ENCODE measurements at places on chromosomes 2 and 18.
A peak's percentile ranks its signal among the peaks of the same experiment; 100 is the strongest.

DNA sequence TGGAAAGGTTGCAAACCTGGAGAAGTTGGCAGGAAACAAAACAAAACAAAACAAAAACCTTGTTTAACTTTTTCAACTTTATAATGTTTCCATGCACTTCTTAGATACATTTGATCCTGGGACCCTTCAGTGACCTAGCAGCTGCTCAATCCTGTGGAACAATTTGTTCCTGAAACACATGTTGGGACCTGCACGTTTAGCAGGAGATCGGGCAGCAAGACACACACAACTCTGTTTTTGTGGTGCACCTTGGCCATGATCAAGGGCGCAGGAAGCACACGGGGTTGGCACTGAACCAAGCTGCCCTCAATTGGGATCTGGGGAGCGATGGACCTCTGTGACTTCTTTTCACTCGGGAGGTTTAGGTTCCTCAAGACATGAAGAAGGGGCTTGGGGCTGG lies 268.7 kb downstream of the LOXHD1 start:
- no peak for DNase-seq

- DNase-seq, result peak; percentile 2
These were observed 132.6 kb upstream of the NABP1 start for GRCh38 chr2:191545361-191545760.

DNA sequence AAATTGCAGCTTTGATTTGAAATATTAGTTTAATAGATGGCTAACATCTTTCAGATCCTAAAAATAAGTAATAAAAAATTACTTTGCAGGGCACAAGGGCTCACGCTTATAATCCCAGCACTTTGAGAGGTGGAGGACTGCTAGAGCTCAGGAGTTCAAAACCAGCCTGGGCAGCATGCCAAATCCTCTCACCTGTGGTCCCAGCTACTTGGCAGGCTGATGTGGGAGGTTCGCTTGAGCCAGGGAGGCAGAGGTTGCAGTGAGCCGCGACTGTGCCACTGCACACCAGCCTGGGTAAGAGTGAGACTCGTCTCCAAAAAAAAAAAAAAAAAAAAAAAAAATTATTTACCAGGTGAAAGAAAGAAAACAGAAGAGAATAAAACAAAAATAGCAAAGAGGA lies 449.8 kb downstream of the NRXN1 start:
- DNase-seq, result no peak

GRCh38 chr2:106353676-106354075 lies 114.5 kb downstream of the RGPD3 start:
- no peak for DNase-seq

DNA sequence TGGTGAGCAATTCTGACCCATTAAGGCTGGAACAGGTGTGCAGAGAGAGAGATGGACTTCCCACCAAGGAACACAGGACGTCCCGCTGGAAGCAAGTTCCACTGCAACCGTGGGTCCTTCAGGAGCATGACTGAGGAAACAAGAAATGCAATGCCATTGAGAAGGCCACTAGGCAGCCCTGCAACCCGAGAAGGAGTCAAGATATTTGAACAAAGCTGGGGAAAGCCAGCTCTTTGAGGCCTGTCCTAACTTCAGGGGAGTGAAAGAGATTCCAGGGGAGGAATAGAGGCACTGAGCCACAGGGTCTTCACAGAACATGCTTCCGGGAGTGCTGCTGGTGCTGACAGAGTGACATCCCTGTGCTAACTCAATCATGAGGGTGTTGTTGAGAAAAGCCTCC lies 153.8 kb upstream of the ZNF236 start:
- no peak for DNase-seq

Data from fibroblast of mammary gland (primary cell).